ENCODE measurements at places on chromosomes 1 and 21.

GRCh38 chr1:209266590-209267205, 316.8 kb upstream of the CAMK1G start:
- DNase-seq, result no peak

- no peak for DNase-seq
Observed at GRCh38 chr1:67004176-67004575, 49.8 kb downstream of the SLC35D1 start.

GRCh38 chr1:10776190-10776905, 20.1 kb downstream of the CASZ1 start:
- DNase-seq, result no peak

GRCh38 chr1:184403961-184404726, 17.3 kb downstream of the C1orf21 start:
- DNase-seq, result no peak

DNA sequence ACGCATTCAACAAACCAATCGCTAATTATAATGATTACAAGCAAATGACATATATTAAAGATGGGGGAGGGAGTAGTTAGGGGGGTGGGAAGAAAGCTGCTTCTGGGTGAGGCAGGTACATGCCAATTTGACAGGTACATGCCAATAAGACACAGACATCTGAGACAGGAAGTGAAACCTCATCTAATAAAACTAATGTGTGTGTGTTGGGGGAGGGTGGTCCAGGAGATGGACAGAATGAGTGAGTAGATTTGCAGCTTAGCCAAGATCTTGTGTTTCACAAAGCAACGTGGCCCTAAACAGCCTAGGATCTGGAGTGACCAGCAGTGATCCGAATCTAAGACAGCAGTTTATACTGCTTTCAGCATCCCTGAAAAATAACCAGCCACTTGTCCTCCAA, 10.8 kb downstream of the CFAP45 start:
- no peak for DNase-seq

GRCh38 chr1:2053217-2053616, 3.0 kb downstream of the PRKCZ start:
- DNase-seq, result no peak

DNA sequence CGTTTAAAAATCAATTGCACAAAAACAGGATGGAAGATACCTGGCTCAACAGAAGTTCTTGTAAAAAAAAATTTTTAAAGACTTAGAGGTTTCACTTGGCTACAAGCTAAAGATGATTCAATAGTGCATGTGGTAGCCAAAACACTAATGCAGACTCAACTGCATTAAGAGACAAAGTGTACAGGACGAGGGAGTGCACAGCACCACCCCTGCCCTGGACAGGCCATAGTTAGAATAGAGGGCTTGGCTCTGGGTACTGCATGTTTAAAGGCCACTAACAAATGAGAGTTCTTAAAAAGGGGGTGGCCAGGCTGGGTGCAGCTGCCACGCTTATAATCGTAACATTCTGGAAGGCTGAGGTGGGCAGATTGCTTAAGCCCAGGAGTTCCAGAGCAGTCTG, 7.9 kb downstream of the ACKR1 start:
- no peak for DNase-seq

DNA sequence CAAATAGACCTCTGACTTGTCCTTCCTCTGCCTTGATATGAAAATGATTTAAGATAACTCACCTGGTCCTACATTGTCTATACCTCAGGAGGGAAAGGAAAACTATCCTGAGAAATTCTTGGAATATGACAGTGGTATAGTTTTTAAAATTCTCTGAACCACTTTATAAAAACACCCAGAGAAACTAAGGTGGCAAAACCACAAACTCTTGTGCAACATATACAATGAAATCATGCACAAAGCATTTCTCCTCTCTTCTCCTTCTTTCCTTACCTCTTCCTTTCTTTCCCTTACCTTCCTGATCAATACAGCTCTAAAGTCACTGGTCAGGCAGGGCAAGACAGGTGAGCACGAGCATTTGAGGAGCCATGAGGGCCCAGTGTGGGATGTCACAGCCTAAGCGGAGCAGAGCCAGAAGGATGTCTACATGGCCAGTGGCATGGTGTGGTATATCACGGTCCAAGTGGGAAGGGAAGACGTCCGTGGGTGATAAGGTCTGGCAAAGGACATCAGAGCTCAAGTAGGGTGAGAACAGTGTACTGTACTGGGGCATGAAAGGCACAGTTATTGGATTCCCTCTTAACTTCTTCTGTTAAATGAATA, 543.3 kb downstream of the DPYD start:
- DNase-seq, result no peak

DNA sequence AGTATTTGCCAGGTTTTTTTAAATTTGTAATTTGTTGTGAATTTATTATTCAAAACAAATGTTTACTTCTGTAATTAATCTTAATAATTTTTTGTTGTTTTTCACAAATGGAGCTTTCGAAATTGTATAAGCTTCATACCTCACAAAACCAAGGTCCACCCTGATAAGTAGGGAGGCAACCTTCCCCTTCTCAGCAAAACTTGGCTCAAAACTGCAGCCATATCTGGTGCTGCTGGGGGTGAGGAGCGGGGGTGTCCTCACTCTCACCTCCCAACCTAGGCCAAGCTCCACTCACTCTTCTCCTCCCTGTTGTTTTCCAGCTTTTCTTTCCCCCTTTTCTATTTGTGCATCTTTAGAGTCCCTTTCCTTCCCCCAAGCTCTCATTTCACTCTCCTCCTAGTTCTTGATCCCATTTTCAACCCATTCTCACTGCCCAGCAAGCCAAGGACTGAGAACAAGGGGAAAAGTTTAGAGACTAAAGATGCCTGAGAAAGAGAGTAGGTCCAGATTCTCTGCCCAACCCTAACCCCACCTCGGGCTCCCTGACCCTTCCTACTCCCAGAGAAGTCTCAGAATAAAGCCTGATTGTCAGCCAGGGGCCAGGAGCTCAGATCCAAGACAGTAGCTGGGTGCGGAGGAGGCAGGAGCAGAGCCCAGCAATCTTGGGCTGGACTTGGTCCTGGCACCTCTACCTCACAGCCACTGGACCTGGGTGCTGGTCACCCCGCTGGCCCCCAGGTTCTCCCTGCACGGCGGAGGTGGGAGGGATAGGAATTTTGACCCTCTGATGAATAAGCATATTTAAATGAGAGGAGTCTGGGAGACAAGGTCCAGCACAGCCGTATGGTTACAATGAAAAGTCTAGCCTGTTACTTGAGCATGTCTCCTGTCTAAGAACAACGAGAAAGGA, 8.3 kb upstream of the CFAP45 start:
- no peak for DNase-seq

DNA sequence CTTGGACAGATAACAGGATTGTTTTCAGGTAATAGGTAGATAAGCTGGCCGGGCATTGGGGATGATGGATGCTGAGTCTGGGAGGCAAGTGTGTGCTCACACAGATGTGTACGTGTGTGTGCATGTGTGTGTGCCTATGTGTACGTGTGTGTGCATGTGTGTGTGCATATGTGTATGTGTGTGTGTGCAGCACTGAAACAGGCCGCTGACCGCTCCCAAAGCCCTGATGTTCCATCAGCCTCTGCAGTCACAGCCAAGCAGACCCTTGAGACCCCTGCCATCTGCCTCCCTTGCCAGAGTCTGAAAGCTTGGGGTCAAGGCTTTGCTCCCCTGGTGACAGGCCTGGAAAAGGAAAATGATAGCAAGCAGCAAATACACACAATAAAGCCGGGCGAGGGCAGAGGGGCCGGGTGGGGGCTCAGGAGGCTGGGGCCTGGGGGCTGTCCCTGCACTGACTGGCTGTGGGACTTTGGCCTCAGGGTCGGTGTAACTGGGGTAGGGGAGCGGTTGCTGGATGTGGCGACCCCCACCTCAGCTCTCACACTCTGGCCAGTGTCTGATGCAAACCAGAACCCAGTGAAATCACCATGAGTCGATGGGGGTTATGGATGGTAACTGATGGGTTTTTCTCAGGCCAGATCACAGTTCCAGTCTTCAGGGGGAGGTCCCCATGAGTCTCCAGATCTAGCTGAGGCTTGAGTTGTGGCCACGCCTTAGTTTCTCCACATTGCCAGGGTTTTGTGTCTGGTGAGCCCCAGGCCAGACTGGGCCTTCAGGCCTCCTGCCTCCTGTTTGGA, 9.2 kb upstream of the TNFRSF8 start:
- no peak for DNase-seq

- no peak for DNase-seq
Observed at GRCh38 chr1:241181471-241181870, 175.5 kb downstream of the RGS7 start.

DNA sequence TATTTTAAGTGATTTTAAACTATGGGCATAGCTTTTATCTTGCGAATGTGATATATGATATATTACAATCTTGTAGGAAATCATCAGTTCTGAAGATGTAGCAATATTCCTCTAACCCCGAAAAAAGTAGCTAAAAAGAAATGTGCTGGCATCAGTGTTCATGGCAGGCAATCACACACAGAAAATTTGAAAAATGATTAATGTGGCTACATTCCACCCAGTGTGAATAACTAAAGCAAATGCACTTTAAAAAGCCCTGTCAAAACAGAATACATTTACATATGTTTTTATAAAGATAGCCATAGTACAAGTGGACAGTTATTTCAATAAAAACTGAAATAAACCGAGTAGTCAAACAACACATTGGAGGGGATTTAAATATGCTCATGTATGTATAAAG, 260.2 kb downstream of the HHAT start:
- no peak for DNase-seq

DNA sequence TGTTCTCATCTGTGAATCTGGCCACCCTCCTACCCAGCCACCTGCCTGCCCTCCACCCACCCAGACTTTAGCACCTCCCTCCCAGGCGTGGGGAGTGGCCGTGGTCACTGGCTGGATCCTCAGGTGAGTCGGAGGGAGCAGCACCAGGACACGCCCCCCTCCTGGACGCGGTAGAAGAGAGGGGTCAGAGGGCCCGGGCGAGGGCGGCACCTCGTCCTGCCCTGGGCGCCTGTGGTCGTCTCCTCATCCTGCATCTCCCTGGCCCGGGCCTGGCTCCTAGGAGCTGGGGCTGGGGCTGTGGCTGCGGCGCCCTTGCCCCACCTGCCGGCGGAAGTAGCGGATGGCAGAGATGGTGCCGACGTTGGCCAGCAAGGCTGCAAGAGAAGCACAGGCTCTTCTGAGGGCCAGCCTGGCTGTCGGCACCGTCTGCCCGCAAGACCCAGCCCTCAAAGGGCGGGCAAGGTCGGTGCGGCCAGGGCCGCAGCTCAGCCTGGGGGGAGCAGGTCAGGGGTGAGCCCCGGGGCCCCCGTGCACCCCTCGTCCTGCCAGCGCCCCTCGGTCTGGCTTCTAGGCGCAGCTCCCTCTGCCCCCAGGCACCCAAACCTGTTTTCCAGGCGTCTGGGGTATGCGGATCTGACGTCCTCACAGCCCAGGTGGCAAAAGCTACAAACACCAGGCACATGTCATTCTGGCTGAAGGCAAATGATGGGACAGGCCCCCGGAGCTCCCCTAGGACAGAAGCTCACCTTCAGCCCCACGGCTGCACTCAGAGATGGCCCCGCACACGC, 5.8 kb downstream of the PERM1 start:
- peak; percentile 59 for DNase-seq

GRCh38 chr21:34204481-34205439, 131.4 kb downstream of the MRPS6 start:
- no peak for DNase-seq

GRCh38 chr21:41164981-41165655, 2.8 kb upstream of the BACE2 start:
- no peak for DNase-seq

- no peak for DNase-seq
Observed at GRCh38 chr1:217040711-217041455, 317.7 kb upstream of the ESRRG start.

DNA sequence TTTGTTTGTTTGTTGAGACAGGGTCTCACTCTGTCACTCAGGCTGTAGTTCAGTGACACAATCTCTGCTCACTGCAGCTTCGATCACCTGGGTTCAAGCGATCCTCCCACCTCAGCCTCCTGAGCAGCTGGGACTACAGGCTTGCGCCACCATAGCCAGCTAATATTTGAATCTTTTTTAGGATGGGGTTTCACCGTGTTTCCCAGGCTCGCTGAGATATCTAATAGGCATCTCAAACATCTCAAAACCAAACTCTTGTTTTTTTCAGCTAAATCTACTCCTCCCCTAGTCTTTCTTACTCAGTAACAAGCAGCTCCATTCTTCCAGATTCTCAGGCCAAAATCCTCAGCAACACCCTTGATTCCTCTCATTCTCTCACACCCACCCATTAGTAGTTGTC, 22.0 kb upstream of the SRRM1 start:
- DNase-seq, result no peak

- DNase-seq, result no peak
Observed at GRCh38 chr1:224180783-224181452, 2.1 kb upstream of the DEGS1 start.

GRCh38 chr1:13543451-13544220, 29.8 kb upstream of the LRRC38 start:
- no peak for DNase-seq

- DNase-seq, result no peak
Observed at GRCh38 chr1:79895573-79895972, 889.0 kb upstream of the ADGRL4 start.

DNA sequence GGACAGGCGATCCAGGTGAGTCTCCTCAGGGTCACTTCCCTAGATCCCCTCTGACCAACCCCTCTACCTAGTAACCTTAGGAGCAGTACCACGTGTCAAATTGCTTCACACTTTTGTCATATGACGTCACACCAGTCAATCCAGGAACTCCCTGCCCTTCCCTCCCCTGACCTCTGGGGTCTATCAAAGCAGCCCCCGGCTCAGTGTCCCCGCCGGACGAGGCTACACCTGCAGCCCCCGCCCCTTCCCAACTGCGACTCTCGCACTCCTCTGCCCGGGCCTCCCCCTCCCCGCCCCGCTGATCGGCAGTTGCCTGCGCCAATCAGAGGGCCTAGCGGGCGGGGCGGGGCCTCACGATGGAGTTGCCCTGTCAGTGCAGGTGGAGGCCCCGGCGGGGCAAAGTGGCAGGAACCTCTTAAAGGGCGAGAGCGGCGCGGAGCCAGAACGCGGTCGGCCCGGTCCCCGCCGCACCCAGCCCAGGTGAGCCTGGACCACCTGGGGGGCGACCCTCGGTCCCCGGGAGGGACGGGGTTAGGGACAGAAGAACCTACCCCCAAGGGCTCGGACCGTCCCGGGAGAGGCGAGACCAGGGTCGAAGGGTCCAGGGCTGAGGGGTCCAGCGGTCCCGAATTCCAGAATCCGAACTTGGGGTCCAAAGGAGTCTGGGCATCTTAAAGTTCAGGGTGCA, 27.5 kb upstream of the EPB41 start:
- peak; percentile 92 for DNase-seq

DNA sequence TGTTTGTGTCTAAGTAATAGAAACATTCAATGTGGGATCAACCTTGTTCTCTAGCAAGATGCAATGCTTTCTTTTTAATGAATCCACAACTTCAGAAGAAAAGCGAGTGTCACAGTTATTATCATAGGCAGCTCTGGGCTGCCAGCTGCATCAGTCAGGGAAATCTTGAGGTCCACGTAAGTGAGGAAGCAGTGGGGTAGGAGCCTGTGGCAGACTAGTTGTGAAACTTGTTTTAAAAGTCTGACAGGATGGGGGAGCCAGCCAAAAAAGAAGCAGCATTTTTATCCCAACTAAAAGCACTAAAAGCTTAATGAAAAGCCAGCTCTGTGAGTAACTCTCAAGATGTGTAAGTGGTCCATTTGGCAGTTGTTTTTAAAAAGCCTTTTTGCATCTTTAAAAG, 113.1 kb downstream of the ZNF326 start:
- DNase-seq, result no peak

- DNase-seq, result no peak
Observed at GRCh38 chr1:63073309-63074306, 248.8 kb upstream of the FOXD3 start.
